EH (cell line): ENCODE measurements at places on chromosomes 12 and 14.

DNA sequence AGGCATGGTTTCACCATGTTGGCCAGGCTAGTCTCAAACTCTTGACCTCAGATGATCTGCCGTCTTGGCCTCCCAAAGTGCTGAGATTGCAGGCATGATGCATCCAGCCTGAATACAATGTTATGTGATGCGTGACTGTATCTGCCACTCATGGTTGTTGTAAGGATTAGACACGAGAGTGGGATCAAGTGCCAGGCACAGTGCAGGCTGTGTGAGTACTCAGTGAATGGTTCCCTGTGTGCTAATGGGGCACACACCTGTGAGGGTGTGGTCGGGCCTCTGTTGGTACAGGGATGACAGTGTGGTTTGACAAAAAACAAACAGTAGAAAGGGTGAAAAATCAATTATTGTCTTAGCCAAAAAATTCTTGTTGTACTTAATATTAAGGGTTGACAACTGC is 61.8 kb downstream of the TECPR2 start:
- DNase-seq = no peak

- peak; percentile 95 for DNase-seq
Measured at GRCh38 chr14:38290601-38291188, 34.8 kb upstream of the CLEC14A start.

DNA sequence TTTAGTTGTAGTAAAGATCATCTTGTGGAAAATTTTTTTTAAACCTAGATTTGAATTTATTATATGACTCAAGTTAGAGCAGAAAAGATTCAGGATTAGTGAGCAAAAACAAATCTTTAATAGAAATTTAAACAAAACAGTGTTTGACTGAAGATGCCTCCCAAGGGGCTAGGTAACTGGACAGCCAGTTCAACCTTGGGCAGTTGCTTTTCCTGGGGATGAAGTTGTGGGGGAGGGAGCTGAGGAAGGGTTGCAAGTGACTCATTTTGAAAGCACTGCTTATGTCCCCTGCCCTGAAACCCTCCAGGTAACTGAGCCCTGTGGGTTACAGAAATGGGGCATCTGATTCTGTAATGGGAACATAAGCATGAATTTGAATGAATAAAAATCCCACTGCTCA is 13.1 kb downstream of the CFAP54 start:
- DNase-seq = no peak

DNA sequence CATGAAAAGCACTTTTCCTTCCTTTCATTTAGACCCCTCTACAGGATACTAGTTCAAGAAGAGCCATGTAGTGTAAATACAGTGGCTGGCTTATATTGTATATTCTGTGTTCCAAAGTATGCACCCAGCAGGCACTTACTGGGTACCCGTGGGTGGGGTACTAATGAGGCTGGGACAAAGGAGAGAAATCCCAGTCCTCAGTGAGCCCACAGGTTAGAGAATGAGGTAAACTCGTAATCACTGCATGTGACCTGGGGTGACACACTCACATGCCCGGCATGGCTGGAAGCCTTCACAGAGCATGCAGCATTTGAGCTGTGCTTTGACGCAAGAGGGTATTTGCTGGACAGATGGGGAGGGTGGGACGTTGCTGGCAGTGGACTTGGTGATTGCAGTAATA is 17.1 kb downstream of the SLC24A4 start:
- DNase-seq = no peak

- DNase-seq = no peak
Measured at GRCh38 chr14:27721760-27722159, 1044.8 kb upstream of the FOXG1 start.

GRCh38 chr14:77979666-77980351 is 179.9 kb downstream of the ADCK1 start:
- DNase-seq = peak; percentile 25
